ENCODE measurements at places on chromosomes 5 and 9.

- no peak for DNase-seq
These were observed 2.4 kb downstream of the EGR1 start for GRCh38 chr5:138467711-138468132.

GRCh38 chr5:10536931-10537579 lies 26.8 kb upstream of the ANKRD33B start:
- DNase-seq: no peak

DNA sequence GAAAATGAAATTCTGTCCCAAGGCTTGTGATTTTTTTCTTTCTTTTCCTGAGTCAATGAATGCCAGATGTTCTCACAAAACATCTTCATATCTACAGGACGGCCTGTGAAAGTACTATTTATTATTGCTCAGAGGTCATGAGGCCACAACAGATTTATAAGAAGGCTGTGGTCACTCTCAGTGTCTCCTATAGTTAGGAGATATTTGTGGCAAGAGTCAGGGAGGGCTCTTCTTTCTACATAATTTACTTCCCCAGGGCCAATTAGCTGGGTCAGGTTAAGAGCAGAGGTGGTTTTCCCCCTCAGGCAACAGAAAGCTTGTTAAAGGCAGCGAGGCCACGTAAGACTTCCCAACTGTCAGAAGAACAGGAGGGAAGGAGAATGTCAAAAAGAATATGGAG lies 248.7 kb downstream of the SLIT3 start:
- no peak for DNase-seq

GRCh38 chr9:97321251-97321650 lies 13.8 kb downstream of the CCDC180 start:
- DNase-seq: no peak

GRCh38 chr5:115190388-115190787 lies 20.7 kb upstream of the TRIM36 start:
- DNase-seq: no peak

GRCh38 chr5:51665251-51665593 lies 282.0 kb downstream of the ISL1 start:
- DNase-seq: no peak

DNA sequence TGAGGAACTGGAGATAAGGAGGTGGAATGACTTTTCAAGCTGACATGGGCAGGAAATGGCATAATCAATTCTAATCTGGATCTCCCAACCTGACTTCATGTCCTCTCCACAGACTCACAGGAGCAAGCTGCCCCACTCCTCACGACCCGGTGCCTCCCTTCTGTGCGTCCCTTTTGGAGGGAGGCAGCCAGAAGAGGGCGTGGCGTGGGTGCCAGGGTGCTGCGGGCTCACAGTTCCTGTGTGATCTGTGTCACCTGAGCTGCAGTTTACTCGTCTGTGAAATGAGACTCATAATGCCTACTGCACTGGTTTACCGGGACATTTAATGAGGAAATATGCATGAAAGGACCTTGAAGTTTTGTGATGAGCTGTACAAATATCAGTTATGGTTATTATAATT lies 207.4 kb downstream of the DAB2IP start:
- DNase-seq: no peak

GRCh38 chr5:160506006-160507004 lies 84.7 kb downstream of the PTTG1 start:
- DNase-seq: peak; percentile 75

- peak; percentile 33 for DNase-seq
These were observed 35.8 kb downstream of the C5orf15 start for GRCh38 chr5:133932441-133933168.

DNA sequence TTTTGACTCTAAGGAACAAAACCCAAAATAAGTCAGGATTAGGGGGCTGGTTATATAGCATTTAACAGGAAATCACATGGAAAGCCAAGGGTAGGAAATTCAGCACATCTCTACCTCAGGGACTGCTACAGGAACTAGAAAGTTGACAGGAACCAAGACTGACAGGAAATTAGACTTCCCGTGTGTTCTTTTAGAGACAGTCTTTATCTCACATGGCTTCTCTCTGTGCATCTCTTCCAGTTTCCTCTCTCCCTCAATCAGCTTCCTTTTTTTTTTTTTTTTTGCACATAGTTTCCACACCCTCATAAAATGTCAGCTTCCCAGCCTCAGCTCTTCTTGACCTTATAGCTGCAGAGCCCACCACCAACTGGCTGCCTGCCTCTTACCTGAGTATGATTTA lies 4.8 kb downstream of the RECK start:
- no peak for DNase-seq

DNA sequence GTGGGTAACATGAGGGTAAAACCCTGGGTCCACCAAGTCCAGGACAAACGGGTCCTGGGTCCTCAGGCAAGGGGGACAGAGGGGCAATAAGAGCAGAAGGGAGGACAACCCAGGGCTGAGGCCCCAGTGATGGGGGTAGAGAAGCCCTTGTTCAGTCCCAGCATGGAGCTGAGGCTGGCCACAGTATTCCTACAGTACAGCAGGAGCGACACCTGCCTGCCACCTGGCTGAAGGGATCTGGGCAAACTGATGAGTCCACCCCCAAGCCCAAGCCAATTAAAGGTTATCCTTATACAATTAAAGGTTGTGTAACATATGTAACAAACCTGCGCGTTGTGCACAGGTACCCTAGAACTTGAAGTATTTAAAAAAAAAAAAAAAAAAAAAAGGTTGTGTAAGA lies 97.7 kb upstream of the LRRTM2 start:
- DNase-seq: no peak

GRCh38 chr9:136572003-136572827 lies 26.4 kb upstream of the NOTCH1 start:
- DNase-seq: no peak

- DNase-seq: no peak
These were observed 61.8 kb downstream of the GDA start for GRCh38 chr9:72211047-72211446.

- no peak for DNase-seq
These were observed 70.7 kb upstream of the SLC25A51 start for GRCh38 chr9:37974506-37975173.

- DNase-seq: no peak
These were observed 1143.6 kb upstream of the WWC1 start for GRCh38 chr5:167147879-167148278.

GRCh38 chr5:140570058-140570457 lies 5.4 kb downstream of the SLC35A4 start:
- no peak for DNase-seq

GRCh38 chr9:85647571-85647970 lies 94.2 kb downstream of the AGTPBP1 start:
- DNase-seq: no peak

DNA sequence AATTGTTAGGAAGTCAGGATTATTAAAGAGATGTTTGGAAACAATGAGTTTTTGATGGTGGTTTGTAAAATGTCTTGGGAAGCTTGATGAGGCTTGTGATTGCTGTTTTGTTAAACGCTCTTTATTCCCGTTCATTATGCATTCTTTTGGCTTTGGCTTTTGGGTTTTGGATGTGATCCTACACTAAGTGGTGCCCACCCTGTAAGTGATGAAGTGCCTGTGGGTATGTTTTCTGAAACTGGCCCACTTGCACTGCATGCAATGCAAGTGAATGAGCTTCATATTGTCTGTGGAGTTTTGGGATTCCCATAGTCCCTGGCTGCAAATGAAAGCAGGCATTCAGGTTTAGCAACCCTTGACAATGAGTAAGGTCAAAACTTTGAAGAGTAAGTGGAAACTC lies 1035.5 kb upstream of the WWC1 start:
- no peak for DNase-seq

- DNase-seq: no peak
These were observed 23.0 kb downstream of the FGF18 start for GRCh38 chr5:171442287-171443042.

DNA sequence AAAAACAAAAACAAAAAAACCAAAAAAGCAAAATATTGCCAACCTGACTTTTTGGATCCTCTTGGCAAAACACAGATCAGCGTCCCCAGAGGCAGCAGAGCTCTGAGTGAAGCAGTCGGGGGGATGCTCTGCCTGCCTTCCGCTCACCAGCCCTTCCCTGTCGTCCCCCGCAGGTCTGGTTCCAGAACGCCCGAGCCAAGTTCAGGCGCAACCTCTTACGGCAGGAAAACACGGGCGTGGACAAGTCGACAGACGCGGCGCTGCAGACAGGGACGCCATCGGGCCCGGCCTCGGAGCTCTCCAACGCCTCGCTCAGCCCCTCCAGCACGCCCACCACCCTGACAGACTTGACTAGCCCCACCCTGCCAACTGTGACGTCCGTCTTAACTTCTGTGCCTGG lies 20.7 kb downstream of the LHX2 start:
- DNase-seq: no peak

- no peak for DNase-seq
These were observed 121.1 kb upstream of the ASTN2 start for GRCh38 chr9:117535973-117536372.

GRCh38 chr5:76771705-76772405 lies 47.0 kb upstream of the F2RL1 start:
- no peak for DNase-seq

GRCh38 chr9:76298521-76299144 lies 95.6 kb downstream of the RFK start:
- no peak for DNase-seq

- DNase-seq: no peak
These were observed 37.2 kb upstream of the COL15A1 start for GRCh38 chr9:98906273-98907040.

DNA sequence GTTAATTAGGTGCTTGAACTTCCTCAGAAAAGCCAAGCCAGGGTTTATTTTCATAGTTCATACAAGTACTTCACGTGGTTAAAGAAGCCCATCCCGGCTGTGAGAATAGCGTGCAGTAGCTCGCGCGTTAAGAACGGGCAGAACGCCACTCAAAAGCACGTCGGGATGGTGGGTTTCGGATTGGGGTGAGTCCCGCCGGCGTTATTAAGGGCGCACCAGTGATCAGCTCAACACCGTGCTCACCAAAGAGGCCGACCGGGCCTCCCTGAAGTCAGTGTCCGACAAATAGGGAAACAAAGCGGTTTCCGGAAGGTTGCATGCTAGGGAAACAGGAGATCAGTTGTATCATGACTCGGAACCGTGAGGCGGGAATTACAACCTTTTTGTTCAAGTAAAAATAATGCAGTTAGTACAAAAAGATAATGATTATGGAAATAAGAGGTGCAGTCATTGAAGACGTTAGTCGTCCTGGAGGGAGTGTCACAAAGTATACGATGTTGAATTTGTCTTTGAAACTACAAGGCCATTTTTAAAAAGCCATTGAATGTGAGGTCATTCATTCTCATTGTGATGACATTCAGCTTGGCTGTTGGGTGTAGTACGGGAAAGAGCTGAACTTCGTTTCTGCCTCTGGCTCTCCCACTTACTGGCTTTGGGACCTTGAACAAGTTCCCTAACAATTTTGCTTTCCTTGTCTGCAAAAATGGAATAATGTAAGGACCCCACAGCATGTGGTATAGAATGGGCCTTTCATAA lies 992 bp downstream of the SETD9 start:
- DNase-seq: peak; percentile 53

DNA sequence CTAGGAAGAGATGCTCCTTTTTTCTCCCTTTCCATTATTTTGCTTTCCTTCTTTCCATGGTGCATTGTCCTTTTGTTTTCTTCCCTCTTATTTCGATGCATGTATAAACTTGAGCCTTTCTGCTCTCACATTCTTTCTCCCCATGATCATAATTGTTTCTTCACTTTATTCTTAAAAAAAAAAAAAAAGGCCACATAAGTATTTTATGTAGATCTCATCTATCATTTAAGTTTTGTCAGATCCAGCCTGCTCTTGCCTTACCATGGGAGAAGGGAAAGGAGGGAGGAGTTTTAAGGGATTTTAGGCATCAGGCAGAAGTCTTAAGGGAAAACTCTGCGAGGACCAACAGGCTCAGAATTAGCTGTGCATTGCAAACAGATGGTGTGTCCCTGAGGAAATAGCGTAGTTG lies 11.1 kb downstream of the TGFBR1 start:
- no peak for DNase-seq

DNA sequence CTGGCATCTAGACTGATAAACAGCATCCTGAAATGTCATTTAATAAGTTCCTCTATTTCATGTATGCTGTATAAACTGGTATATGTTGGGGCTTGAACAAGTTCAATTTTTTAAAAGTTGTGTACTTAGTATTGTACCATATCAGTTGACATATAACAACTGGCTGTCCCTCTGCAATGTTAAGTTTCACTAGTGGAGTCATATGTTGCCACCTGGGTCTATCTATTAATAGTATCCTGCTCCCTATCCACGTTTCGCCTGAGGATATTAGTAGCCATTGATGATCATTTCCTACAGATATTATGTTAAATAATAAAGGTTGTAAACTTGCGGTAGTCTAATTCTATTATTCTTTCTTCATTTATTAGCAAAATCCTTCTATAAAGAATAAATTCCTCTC lies 177.6 kb downstream of the RFX3 start:
- no peak for DNase-seq

- no peak for DNase-seq
These were observed 7.4 kb upstream of the UBAC1 start for GRCh38 chr9:135968601-135969000.
